Central memory CD8-positive, alpha-beta T cell (primary cell): ENCODE measurements at places on chromosomes 7 and 10.
A peak's percentile ranks its signal among the peaks of the same experiment; 100 is the strongest.

DNA sequence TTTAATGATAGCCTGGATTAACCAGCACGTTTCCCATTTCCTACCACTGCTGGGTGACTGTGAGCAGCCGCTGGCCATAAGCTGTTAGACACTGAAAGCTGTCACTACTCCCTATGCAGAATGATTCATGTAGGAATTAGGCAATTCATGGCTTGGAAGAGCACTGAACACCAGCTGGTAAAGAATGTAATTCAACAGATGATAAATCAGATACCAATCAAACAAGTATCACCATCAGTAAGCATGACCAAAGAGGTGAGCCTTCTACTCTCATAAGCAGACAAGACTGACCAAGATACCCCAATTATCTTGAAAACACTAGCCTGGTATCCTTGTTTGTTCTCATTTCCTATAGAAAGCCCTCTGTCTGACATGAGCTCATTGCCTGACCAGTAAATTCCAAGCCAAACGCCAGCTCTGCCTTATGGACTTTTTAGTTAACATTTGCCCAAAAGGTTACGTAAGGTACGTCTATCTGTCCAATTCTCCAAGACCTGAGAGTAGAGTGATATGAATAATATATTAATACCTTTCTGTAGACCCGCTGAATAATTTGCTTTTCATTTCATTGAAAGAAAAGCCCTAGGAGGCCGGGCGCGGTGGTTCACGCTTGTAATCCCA lies 127.7 kb downstream of the ELMO1 start:
- no peak overlapping the region for H3K27ac ChIP-seq
- no peak for DNase-seq
- H3K4me1 ChIP-seq, result peaks cover 7% of the 10 kb centered on the region
- H3K27me3 ChIP-seq, result no peaks in the 10 kb centered on the region

DNA sequence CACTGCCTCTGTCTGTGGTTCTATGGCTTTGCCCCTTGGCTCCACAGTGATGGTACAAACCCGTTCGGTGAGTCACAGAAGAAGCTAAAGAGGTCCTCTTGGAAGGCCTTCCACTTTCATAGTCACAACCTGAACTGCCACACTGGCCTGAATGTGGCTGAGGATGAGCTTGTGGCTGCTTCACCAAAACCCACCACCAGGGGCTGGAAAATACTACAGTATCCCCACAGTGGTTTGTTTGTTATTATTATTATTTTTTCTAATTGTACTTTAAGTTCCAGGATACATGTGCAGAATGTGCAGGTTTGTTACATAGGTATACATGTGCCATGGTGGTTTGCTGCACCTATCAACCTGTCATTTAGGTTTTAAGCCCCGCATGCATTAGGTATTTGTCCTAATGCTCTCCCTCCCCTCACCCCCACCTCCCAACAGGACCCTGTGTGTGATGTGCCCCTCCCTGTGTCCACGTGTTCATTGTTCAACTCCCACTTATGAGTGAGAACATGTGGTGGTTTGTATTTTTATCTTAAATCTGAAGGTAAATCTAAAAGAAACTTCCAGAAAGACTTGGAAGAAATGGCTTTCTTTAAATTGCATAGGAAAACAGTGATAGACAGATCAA lies 160.8 kb upstream of the NPSR1 start:
- no peak for DNase-seq
- H3K4me3 ChIP-seq, result no peak overlapping the region
- H3K27ac ChIP-seq, result no peak overlapping the region
- no peaks in the 10 kb centered on the region for H3K4me1 ChIP-seq
- H3K27me3 ChIP-seq, result no peaks in the 10 kb centered on the region

DNA sequence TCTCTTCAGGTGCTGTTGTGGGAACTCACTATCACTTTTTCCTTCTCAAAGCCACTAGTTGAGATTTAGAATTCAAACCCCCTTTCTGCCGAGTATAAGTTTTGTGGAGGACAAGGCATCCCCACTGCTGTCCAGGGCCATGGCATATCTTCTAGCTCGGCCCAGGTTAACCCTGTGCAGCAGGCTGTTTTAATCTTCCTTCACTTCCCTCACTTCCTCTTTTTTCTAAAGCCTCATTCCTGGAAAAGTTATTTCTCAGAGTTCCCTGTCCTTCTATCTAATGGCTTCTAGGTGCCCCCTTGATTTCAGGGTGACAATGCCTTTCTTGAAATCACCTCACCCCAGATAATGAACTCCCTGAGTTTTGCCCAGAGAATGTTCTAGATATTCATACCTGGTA lies 222.3 kb downstream of the SNX10 start:
- no peaks in the 10 kb centered on the region for H3K4me1 ChIP-seq
- no peak overlapping the region for H3K4me3 ChIP-seq

DNA sequence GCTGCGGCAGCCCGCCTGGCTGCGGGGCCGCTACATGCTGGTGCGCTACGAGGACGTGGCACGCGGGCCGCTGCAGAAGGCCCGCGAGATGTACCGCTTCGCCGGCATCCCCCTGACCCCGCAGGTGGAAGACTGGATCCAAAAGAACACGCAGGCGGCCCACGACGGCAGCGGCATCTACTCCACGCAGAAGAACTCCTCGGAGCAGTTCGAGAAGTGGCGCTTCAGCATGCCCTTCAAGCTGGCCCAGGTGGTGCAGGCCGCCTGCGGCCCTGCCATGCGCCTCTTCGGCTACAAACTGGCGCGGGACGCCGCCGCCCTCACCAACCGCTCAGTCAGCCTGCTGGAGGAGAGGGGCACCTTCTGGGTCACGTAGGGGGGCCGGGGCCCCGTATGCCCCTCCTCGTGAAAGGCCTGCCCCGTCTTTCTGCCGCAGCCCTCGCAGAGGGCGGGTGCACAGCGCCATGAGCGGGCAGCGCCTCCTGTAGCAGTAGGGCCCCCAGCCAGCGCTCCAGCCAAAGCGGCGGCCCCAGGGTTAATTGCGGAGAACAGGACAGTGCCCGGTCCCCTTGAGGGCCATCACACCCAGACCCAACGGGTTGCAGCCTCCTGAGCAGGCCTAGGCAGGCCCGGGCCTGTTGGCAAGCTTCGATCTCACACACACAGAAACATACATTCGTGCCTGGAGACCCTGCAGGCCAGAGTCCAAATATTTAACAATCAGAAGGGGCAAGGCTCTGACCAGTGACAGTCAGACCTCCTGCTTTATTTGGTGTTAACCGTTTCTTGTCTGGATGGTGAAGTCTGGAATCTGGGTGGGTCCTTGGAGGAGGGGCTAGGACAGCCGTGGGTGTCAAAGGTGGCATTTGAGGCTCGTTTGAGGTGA lies 44.1 kb downstream of the CHST3 start:
- no peak overlapping the region for H3K4me3 ChIP-seq
- H3K27ac ChIP-seq, result no peak overlapping the region
- H3K36me3 ChIP-seq, result no peaks in the 10 kb centered on the region
- no peak for DNase-seq
- H3K4me1 ChIP-seq, result no peaks in the 10 kb centered on the region

DNA sequence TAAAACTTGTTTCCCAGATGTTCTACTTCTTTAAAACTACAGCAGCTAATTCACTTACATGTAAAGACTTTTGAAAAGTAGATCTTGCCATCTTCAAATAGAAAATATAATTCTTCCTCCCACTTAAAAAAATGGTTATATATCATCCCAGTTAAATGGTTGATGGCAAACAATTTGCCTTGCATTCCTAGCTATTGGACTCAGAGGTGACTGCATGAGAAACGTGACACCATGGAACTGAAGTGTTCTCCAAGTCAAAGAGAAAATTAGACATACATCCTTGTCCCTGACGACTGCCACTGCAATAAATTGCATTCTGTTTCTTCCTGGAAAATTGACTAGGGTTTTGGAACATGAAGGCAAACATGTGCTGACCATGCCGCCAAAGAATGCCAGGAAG lies 95.0 kb upstream of the POM121L12 start:
- H3K4me1 ChIP-seq, result no peaks in the 10 kb centered on the region
- no peak overlapping the region for H3K27ac ChIP-seq
- H3K36me3 ChIP-seq, result no peaks in the 10 kb centered on the region

- DNase-seq, result no peak
- no peak overlapping the region for H3K27ac ChIP-seq
- no peak overlapping the region for H3K4me3 ChIP-seq
Measured at GRCh38 chr10:123093489-123093888, 42.3 kb upstream of the HMX3 start.

GRCh38 chr10:43134126-43134905 lies 3.9 kb upstream of the CSGALNACT2 start:
- DNase-seq, result no peak
- H3K4me3 ChIP-seq, result no peak overlapping the region
- no peaks in the 10 kb centered on the region for H3K27me3 ChIP-seq
- no peak overlapping the region for H3K27ac ChIP-seq

- no peaks in the 10 kb centered on the region for H3K36me3 ChIP-seq
- H3K4me3 ChIP-seq, result peak overlapping the region; percentile 82
- H3K4me1 ChIP-seq, result peaks cover 30% of the 10 kb centered on the region
- H3K27ac ChIP-seq, result no peak overlapping the region
- no peaks in the 10 kb centered on the region for H3K27me3 ChIP-seq
Measured at GRCh38 chr10:119724593-119725516, 995 bp upstream of the INPP5F start.

DNA sequence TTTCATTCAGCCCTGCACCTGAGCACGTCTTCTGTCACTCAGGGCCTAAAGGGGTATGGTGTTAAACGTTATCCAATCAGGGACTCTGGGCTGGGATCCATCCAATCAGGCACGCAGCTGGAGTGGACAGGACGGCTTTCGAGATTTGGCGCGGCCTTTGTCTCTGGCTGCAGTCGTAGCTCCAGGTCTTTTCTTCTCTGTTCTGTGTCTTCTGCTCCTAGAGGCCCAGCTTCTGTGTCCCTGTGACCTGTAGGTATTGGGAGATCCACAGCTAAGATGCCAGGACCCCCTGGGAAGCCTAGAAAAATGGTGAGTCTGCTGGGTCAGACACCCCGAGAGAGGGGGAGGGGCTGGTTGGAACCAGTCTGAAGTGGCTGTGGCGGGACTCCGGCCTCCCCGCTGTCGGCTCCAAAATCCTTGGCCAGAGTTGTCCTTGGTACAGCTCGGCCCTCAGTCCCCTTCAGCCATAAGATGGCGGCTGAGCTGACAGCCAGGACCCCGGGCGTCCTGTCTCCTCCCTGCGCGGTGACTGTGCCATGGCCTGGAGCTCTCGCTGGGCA lies 11.7 kb upstream of the ZNF680 start:
- H3K27me3 ChIP-seq, result peaks cover 7% of the 10 kb centered on the region
- no peaks in the 10 kb centered on the region for H3K36me3 ChIP-seq
- no peak for DNase-seq
- H3K4me3 ChIP-seq, result no peak overlapping the region
- no peak overlapping the region for H3K27ac ChIP-seq
- peaks cover 6% of the 10 kb centered on the region for H3K4me1 ChIP-seq

- H3K36me3 ChIP-seq, result no peaks in the 10 kb centered on the region
- H3K27me3 ChIP-seq, result peaks cover 49% of the 10 kb centered on the region
- H3K27ac ChIP-seq, result no peak overlapping the region
- DNase-seq, result peak; percentile 32
- H3K4me1 ChIP-seq, result peaks cover 9% of the 10 kb centered on the region
Measured at GRCh38 chr10:120948889-120949608, 97.9 kb downstream of the WDR11 start.

- H3K27me3 ChIP-seq, result peaks cover 9% of the 10 kb centered on the region
- no peaks in the 10 kb centered on the region for H3K36me3 ChIP-seq
- H3K27ac ChIP-seq, result no peak overlapping the region
- H3K4me1 ChIP-seq, result no peaks in the 10 kb centered on the region
Measured at GRCh38 chr10:125213541-125214282, 53.3 kb upstream of the CTBP2 start.

GRCh38 chr7:27631391-27631790 lies 31.3 kb downstream of the HIBADH start:
- peaks cover 6% of the 10 kb centered on the region for H3K4me1 ChIP-seq
- DNase-seq, result no peak
- no peak overlapping the region for H3K27ac ChIP-seq
- peaks cover 5% of the 10 kb centered on the region for H3K36me3 ChIP-seq

DNA sequence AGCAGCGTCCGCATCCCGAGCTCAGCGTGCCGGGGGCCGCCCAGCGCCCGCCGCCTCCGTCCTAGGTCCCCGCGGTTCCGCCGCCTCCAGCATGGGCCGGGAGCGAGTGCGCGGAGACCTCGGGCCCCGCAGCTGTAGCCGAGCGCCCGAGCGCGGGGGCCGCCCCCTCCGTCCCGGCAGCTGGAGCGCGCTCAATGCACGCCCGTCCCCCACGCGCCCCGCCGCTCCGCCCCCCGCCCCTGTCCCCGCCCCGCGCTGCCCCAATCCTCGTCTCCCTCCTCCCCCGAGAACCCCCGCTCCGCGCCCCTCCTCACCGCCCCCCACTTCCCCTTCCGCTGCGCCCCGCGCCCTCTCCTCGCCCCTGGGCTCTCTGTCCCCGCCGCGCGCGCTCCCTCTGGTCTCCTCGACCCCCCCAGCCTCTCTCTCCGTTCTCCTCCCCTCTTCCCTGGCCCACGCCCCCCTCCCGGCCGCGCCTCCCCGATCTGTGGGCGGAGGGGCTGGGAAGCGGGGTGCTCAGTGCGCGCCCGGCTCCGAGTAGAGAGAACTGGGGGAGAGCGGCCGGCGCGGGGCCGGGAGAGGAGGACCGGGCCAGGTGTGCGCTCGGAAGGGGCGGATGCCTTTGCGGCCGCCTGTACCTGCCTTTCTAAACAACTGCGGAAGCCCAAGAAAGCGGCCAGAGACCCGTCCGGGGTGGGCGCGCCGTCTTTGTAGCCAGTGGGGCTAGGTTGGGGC lies at the start of gene VIPR2:
Gene VIPR2, minus strand, starts transcription at position 110 of the 732 bp plus-strand sequence. Its CDS starts 96 bp downstream, at position 14.
- H3K4me1 ChIP-seq, result no peaks in the 10 kb centered on the region
- H3K27ac ChIP-seq, result no peak within 1 kb of the TSS
- H3K36me3 ChIP-seq, result peaks cover 4% of the 10 kb centered on the region
- no peak for DNase-seq
- no peaks in the 10 kb centered on the region for H3K27me3 ChIP-seq

DNA sequence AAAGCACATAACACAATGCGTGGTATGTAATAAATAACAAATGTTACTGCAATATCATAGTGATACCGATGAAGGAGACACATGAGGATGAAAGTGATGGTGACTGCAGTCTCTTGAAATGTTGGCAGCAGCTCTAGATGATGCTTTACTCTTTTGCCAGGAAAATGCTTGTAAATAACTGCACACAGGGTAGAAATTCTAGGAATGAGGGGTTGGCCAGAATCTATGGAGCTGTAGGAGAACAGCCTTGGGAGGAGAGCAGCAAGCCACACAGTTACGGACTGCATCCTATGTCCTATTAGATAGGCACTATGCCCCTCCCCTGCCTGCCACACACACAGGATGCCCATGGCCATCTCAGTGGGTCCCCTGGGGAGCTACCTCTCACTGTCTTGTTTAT lies 97.6 kb upstream of the GSDME start:
- no peaks in the 10 kb centered on the region for H3K27me3 ChIP-seq
- H3K4me1 ChIP-seq, result peaks cover 16% of the 10 kb centered on the region
- H3K4me3 ChIP-seq, result no peak overlapping the region
- peaks cover 18% of the 10 kb centered on the region for H3K36me3 ChIP-seq
- peak overlapping the region; percentile 20 for H3K27ac ChIP-seq

GRCh38 chr10:116352125-116352524 lies 27.9 kb downstream of the CCDC172 start:
- no peak overlapping the region for H3K4me3 ChIP-seq
- no peaks in the 10 kb centered on the region for H3K36me3 ChIP-seq
- H3K4me1 ChIP-seq, result no peaks in the 10 kb centered on the region
- H3K27ac ChIP-seq, result no peak overlapping the region
